Metanephros (tissue), 2 donors: ENCODE measurements at places on chromosomes 5 and 9. TPM values are rescaled to one million over a fixed set of nuclear protein-coding genes. Genes with fewer than 3 reads are reported as not detected.

Gene ZNF483
- 14.8 TPM for total RNA-seq

Gene ABLIM3
- total RNA-seq, result 5.7 TPM

Gene PCA3
- total RNA-seq, result 0.12 TPM

Gene FXN
- 6.8 TPM for total RNA-seq

Gene TSSK1B
- 0.70 TPM for total RNA-seq

Gene ST8SIA4
- 11.0 TPM for total RNA-seq

Gene SVEP1
- 18.5 TPM for total RNA-seq

Gene NR5A1
- 0.12 TPM for total RNA-seq

Gene CDKN2B-AS1
- not detected for total RNA-seq

Gene ANKRD18A
- 2.9 TPM for total RNA-seq

Gene PRRX2
- total RNA-seq, result 2.1 TPM

Gene MAN1B1
- 54.5 TPM for total RNA-seq

Gene CCNG1
- 127 TPM for total RNA-seq
